ENCODE measurements at places on chromosomes 2 and 18.

DNA sequence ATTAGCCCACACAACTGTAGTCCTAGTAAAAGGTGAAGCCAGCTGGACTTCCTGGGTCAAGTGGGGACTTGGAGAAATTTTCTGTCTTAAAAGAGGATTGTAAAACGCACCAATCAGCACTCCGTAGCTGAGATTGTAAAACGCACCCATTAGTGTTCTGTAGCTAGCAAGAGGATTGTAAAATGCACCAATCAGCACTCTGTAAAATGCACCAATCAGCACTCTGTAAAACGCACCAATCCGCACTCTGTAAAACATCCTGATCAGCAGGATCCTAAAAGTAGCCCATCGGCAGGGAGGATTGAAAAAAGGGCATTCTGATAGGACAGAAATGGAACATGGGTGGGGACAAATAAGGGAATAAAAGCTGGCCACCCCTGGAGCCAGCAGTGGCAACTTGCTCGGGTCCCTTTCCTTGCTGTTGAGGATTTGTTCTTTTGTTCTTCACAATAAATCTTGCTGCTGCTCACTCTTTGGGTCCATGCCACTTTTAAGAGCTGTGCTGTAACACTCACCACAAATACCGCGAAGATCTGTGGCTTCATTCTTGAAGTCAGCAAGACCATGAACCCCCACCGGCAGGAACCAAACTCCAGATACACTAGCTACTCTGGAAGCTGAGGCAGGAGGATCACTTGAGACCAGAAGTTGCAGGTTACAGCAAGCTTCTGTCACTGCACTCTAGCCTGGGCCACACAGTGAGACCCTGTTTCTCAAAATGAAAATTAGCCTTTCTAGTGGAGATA, 102.6 kb downstream of the HS6ST1 start:
- no peak for DNase-seq

- DNase-seq, result peak; percentile 42
Measured at GRCh38 chr18:58887613-58887963, 22.9 kb downstream of the ZNF532 start.

GRCh38 chr18:55422456-55423180, 165.4 kb downstream of the TCF4 start:
- no peak for DNase-seq

DNA sequence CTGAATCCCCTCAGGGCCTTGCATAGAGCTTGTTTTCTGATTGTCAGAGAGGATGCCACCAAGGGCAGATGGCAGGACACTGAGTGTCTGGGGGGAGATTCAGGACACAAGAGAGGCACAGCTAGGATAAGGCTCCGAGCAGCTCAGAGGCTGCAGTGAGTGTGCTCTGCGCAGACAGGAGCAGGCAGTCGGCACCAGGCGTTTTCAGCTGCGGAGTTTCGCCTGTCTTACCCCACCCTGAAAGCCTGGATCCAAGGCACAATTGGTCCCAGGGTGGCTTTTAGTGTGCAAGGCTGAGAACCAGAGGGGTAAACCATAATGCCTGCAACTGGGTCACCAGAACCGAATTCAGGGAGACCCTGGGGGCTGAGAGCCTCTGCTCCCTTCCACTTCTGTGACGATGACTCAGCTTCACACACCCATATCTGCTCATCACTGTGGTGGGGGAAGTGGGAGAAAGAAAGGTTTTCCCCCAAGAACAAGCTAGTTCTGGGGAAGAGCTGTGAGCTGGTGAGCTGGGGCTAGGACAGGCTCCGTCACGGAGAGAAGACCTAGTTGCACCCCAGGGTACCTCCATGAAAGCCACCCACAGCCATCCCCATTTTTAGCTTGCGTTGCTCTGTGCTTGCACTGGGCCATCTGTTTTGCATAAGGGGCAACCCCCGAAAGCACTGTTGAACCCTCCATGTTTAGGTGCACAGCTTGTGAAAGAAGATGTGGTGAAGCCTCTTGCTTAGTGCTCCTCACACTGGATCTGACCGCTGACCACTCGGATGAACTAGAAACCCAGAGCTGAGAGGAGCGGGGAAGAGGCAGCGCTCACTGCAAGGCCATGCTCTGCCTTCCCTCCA, 173.7 kb downstream of the CELF4 start:
- DNase-seq, result no peak

DNA sequence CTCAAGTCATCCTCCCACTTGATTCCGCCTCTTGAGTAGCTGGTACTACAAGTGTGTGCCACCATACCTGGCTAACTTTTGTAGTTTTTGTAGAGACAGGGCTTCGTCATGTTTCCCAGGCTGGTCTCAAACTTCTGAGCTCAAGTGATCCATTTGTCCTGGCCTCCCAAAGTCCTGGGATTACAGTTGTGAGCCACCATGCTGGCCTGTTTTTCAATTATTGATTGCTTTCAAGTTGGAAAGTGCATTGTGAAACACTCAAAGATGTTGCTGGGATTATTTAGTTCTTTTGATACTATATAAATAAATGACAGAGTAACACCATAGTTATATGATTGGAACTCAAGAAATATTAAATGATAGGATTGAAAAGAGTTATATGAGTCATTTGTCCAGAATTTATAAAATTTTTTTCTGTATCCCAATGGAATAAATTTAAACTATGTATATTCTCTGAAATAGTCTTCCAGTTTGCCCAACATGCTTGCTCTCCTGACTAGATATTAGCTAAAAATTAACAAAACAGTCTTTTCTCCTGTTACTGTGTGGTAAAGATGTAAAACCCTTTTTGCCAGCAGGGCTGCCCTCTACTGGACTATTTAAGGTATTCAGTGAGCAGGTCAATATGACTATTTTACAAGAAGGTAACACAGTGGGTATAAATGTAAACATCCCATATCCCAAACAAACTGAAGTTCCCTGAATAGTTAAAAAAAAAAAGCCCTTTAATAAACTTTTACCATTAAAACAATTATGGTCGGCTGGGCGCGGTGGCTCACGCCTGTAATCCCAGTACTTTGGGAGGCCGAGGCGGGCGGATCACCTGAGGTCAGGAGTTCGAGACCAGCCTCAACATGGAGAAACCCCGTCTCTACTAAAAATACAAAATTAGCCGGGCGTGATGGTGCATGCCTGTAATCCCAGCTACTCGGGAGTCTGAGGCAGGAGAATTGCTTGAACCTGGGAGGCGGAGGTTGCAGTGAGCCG, 42.7 kb downstream of the ACSL3 start:
- DNase-seq, result no peak

DNA sequence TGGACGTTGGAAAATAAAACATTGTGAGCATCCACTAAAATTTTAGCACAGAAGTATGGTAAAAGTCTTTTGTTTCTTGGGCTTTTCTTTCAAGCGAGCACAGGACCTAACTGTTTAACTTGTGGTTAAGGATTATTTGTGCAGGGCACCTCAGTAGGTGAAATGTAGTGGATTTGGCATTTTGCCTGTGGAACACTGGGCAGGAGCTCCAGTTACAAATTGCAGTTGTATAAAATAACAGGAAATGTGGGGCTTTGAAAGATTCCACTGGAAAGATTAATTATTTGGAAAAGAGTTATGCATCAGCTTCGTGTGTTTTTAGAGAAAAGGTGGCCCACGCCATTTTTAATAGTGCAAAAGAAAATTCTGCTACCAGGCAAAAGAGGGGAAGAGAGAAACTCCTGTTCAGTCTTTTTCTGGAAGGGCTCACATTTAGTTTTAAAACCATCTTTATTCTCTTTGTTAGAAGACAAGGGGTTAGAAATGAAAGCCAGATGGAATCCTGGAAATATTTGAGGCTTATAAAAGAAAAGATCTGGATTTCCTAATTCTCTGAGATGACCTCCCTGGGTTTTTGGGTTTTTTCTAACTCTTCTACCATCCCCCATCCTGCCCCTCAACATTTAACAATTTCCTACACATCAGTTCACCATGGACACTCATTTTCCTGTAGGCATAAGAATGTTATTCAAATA, 144.3 kb upstream of the SERTAD2 start:
- no peak for DNase-seq

- DNase-seq, result no peak
Measured at GRCh38 chr2:238691596-238692491, 156.0 kb upstream of the TWIST2 start.

GRCh38 chr2:129112181-129112580, 793.5 kb upstream of the HS6ST1 start:
- DNase-seq, result no peak

- DNase-seq, result peak; percentile 28
Measured at GRCh38 chr2:119753041-119753929, 6.4 kb upstream of the PTPN4 start.

GRCh38 chr18:21215490-21215889, 26.5 kb upstream of the GREB1L start:
- DNase-seq, result no peak

GRCh38 chr2:69216535-69217332, 170.3 kb downstream of the GFPT1 start:
- DNase-seq, result no peak

GRCh38 chr2:102082571-102083392, 59.8 kb upstream of the IL1R1 start:
- no peak for DNase-seq

DNA sequence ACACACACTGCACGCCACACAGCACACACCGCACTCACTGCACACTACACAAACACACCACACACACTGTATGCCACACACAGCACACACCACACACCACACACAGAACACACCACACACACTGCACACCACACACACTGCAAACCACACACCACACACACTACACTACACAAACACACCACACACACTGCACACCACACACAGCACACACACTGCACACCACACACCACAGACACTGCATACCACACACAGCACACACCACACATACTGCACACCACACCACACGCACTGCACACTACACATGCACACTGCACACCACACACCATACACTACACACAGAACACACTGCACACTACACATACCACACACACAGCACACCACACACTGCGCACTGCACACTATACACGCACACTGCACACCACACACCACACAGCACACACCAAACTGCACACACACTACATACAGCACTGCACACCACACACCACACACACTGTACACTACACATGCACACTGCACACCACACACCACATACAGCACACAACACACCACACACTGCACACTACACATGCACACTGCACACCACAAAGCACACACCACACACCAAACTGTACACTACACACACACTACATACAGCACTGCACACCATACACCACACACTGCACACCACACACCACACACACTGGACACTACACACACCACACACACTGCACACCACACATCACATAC, 59.6 kb downstream of the ASB1 start:
- no peak for DNase-seq

GRCh38 chr2:207203056-207203455, 37.3 kb upstream of the KLF7 start:
- no peak for DNase-seq

DNA sequence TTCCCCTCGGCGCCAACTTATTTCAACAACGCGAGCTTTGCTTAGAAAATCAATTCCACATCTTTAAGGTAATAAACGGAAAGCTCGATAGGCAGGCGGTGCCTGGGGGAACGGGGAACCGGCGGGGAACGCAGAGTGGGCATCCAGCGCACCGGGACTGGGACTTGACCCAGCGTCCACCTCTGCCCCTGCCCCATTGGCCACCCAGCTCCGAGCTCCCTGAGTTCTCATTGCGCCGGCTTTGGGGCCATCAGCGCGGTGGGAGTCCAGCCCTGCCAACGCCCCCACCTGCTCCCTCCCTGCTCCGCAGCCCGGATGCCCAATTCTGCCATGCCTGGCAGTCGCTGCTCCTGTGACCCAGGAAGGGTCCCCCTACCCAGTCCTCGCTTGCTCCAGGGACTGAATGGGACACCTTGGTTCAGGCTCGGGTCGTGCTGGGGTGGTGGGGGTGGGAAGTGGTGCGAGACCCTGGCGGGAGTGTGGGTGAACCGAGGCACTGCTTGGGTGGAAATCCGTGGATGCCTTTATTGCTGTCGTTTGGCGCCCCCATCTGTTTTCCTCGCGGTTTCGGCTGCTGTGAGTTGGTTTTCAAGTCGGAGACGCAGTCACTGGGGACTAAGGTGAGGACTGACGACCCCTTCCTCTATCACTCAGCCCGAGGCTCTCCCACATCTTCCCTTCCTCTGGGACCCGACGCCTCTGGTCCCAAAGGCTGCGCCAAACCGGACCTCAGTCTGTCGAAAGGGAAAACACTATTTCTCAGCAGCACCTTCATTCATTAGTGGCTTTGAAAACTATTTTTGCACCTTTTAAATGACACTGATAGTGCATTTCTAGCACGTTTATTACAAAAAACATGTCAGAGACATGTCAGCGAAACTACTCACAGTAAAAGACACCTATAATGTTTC, 2.4 kb upstream of the EVX2 start:
- peak; percentile 69 for DNase-seq

GRCh38 chr2:85913884-85914881, 25.4 kb upstream of the ST3GAL5 start:
- DNase-seq, result no peak

DNA sequence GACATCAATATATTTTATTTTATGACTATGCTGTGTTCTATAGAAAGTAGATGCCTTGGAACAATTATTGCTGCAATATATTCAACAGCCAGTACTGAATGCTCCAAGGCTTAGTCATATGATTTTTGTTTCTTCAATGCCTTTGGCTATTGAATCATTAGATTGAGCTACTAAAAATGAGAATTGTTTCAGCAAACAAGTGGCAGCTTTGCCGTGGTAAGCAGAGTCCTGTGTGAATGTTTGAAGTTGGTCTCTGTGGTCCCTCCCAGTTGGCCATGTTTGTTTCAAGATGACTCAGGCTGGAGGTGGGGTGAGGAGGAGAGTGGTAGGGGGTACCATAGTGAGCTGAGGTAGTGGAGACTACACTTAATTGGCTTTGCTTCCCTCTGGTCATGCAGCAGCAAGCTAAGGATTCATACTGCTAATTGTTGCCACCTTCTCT, 198.6 kb upstream of the EPAS1 start:
- no peak for DNase-seq
